Testis (tissue), 5 donors: ENCODE measurements at places on chromosomes 3 and 15.
A peak's percentile ranks its signal among the peaks of the same experiment; 100 is the strongest.

DNA sequence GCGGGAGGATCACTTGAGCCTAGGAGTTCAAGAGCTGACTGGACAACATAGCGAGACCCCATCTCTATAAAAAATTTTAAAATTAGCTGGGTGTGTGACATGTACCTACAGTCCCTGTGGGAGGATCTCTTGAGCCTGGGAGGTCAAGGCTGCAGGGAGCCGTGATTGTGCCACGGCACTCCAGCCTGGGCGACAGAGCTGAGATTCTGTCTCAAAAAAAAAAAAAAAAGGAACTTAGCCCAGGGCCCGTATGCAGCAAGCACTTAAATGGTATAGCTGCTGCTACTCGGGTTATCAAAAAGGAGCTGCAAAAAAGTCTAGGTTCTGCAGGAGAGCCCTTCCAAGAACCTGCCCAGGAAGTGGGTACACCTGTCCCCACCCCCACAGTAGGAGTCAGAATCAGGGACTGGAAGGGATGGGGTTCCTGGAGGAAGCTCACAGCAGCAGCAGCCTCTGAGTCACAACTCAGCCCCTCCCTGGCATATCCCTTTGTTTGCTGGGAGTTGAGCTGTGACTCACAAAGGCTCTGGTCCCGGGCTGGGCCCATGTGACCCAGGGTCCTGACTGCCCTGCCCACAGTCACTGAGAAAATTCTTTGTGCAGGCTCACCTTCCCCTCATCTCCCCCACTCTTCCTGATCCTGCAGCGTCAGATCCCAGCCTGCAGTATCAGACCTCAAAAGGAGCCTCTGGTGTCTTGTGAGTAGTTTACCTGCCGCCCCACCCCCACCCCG lies at the start of gene SPATA12:
SPATA12 (plus strand) TSS at position 576 of the 733 bp plus-strand sequence. CDS start 13,031 bp downstream, outside the sequence.
- peak; percentile 75 for DNase-seq

GRCh38 chr15:34768530-34768929 lies 13.7 kb upstream of the GJD2 start:
- no peak for DNase-seq

DNA sequence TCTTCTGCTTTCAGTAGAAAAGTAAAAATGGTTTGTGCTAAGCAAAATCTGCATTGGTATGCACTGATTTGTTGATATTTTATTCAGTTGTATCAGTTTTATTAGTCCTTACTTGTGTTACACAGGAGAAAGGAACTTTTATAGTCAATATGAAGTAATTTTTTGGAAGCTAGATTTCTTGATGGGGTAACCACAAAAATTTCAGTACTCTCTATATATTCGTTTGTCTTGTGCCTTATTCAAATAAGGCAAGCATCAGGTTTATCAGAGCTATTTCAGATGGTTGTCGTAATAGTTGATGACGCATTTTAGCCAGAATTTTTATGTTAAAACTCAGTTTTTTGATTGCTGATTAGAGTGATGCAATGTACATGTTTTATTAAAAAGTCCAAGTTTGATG lies 50.7 kb upstream of the NIPA1 start:
- no peak for DNase-seq

GRCh38 chr15:70559265-70560239 lies 203.8 kb downstream of the UACA start:
- DNase-seq: peak; percentile 23

DNA sequence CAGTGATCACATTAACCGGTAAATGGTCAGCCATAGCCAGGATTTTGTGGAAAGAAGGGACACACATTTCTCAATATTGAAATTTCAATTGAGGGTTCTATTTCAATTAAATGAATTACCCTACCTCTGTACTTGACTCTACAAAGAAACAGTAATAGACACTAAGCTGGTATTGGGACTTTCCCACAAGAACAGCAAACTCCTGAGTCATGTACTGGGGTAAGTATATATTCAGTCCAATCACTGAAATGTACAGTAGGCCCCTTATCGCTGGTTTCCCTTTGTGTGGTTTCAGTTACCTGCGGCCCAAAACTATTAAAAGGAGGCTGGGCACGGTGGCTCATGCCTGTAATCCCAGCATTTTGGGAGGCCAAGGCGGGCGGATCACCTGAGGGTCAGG lies 17.6 kb downstream of the ASB14 start:
- DNase-seq: no peak

GRCh38 chr3:65741540-65741939 lies 297.2 kb downstream of the MAGI1 start:
- DNase-seq: no peak

DNA sequence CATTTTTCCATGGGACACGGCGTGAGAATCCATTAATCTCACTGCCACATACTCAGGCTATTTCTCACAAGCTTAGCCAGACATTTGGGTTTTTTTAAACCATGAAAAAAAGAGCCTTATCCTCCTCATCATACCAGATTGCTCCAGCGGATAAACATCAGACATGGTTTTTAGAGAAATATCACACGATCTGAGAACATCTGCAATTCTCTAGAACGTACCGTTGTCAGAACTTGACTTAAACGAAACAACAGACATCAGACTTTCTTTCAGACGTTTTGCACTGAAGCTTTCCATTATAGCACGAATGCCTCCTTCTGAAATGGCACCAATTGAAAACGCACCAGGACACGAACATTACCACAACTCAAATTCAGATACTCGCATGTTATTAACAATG lies 744.2 kb upstream of the CFAP20DC start:
- no peak for DNase-seq

DNA sequence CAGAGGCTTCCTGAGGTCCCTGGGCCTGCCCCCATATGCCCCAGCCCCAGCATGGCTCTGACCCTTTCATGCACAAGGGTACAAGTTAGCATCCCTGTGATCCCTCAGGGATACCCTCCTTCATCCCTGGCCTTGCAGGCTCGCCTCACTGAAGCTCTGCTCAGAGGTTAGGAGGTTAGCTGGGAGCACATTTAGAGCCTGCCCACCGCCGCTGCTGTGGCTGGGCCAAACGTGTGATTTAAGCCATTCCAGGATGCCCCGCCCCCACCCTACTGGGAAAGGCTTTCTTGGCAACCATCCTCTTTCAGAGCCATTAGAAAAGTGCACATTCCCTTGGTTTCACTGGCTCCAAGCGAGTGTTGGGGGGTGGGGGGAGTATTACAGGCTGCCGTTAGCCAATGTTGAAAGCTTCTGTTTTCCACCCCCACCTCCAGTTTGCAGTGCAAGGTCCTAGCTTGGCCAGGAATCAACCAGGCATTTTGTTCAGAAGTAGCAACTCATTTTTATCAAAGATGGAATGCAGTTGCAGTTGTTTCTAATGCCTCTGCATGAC lies 6.3 kb upstream of the HES1 start:
- peak; percentile 50 for DNase-seq

GRCh38 chr3:147846854-147847478 lies 437.8 kb downstream of the ZIC1 start:
- DNase-seq: no peak

DNA sequence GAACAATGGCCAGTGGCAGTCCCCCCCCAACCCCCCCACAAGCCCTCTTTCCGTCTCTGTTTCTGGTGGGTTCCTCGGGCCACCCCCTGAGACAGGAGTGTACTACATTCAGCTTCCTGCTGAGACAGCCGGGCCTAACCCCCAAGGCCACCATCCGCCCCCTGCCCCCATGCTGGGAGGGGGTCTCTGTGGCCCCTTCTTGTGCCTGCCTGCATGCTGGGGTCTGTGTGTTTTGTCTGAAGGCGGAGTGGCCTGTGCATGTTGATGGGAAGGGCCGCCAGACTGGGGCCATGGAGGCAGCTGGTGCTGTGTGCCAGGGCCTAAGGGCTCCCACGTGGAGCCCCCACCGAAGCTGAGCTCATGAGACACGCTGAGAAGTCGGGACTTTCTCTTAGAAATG lies 26.6 kb downstream of the PLXNA1 start:
- DNase-seq: no peak

DNA sequence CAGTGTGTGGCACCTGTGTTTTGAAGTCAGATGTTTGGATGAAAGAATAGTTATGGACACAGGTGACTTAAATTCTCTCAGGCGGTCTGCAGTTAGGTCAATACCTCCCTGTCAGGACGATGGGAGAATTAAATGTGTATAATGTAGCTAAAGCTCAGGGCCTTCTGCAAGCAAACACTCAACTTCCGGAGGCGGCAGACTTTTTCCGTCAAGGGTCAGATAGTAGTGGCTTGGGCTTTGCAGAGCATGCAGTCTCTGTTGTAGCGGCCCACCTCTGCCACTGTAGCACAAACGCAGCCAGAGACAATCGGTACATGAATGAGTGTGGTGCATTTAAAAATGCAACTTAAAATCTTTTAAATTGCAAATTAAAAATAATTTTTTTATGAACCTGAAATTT lies 47.4 kb downstream of the CMTM8 start:
- no peak for DNase-seq

DNA sequence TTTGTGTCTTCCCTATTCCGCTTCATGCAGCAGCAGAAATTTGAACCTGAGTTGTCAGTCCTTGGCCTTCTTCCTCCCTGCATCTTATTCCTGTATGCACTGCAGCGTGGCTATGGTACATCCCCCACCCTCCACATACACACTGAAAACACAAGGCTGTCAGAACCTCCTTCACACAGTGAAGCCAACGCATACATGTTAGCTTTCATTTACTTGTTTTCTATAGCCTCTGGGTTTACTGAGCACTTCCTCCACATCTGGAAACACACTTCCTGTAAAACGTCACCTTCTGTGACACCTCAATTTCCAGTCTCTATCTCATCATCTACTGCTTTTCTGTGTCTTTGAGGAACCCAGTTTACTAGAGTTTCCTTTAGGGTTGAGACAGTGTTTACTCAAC lies 47.0 kb downstream of the SUSD5 start:
- DNase-seq: no peak

GRCh38 chr3:197787412-197787811 lies 3.6 kb upstream of the LRCH3 start:
- DNase-seq: no peak

- no peak for DNase-seq
Observed at GRCh38 chr3:45917146-45917898, 25.9 kb upstream of the CXCR6 start.

DNA sequence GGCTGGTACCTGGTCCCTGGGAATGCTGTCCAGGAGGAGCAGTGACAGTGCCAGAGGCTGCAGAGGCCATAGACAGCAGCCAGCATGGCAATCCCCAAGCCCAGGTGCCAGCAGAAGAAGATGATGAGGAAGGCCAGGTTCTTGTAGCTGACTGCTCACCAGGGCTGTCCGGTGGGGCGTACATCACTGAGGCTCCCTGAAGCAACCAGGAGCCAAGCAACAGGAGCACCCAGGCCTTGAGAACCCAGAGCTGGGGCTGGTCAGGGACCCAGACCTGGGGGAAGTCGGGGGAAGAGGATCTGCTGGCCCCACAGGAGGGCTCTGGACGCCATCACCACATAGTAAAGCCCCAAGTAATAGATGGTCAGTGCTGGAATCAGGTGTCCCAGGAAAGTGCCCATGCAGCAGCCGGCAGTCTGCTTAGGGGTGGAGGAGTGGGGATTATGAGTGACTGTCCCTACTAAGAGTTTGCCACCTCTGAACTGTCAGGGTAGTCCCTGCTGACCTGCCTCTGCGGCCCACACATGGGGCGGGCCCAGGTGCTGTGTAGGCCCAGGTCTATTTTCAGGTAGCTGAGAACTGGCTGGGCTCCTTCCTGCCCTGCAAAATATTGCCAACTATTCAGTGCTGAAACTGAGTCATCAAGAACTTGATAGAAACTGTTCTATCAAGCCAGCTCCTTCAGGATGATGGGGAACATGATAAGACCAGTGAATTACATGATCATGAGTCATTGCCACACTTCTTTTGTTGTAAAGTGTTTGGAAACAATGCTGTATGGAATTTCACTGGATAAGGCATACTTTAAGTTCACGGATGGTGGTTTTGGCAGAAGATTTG lies 68.7 kb downstream of the CHRD start:
- DNase-seq: no peak

- DNase-seq: peak; percentile 60
Observed at GRCh38 chr3:129608087-129608935, 1.8 kb upstream of the PLXND1 start.

DNA sequence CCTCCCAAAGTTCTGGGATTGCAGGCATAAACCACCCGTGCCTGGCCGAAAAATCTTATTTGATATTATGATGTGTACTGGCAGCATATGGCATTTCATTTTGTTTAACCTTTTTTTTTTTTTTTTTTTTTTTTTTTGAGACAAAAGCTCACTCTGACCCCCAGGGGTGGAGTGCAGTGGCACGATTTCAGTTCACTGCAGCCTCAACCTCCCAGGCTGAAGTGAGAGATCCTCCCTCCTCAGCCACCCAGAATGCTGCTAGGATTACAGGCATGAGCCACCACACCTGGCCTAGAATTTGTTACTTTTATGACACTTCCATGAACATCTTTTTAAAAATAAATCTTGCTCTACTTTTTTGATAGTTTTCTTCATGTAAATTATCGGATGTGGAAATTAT lies 12.0 kb downstream of the TERB2 start:
- DNase-seq: no peak

DNA sequence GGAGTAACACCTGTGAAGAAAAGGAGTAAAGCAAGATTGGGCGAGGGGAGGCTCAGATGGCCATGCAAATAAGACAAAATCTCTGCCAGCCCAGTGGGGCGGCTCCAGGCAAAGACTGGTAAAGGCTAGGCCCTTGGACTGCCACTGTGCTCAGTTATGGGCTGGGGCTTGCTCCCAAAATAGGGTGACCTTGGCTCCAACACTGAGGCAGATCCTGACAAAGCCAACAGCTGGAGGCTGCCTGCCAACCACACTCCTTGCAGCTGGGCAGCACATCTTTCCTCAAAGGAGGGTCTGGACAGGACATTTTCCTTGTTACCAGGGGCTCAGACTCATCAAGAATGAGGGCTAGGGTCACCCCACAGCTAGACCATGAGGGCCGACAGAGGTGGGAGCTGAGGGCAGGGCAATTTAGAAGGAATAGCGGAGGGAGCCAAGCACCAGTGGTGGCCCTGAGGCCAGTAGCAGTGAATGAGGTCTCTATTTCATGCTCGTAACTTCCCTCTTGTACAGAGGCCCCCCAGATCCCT lies 86.1 kb downstream of the CHRD start:
- no peak for DNase-seq

GRCh38 chr3:122760453-122761271 lies 33.0 kb downstream of the HSPBAP1 start:
- no peak for DNase-seq

DNA sequence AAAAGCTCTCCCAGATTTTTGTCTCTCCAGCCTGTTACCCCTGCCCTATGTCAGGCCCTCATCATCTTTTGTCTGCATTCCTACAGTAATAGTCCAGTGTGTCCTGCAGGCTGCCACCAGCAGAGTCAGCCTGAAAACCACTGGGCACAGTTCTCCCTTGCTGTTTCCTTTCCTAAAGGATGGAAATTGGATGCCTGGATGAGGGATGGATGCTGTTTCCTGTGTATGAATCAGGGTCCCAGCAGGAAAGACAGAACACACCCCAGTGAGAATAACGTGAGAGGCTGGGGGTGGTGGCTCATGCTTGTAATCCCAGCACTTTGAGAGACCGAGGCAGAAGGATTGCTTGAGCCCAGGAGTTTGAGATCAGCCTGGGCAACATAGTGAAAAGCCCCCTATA lies 3.3 kb upstream of the SNX33 start:
- no peak for DNase-seq

- no peak for DNase-seq
Observed at GRCh38 chr3:189822726-189823125, 191.5 kb downstream of the TP63 start.
